Activated naive CD8-positive, alpha-beta T cell treated with anti-CD3 and anti-CD28 coated beads, Interleukin-2, amount 50 U/mL, for 24 hours (primary cell): ENCODE measurements at places on chromosomes 5 and 9.

DNA sequence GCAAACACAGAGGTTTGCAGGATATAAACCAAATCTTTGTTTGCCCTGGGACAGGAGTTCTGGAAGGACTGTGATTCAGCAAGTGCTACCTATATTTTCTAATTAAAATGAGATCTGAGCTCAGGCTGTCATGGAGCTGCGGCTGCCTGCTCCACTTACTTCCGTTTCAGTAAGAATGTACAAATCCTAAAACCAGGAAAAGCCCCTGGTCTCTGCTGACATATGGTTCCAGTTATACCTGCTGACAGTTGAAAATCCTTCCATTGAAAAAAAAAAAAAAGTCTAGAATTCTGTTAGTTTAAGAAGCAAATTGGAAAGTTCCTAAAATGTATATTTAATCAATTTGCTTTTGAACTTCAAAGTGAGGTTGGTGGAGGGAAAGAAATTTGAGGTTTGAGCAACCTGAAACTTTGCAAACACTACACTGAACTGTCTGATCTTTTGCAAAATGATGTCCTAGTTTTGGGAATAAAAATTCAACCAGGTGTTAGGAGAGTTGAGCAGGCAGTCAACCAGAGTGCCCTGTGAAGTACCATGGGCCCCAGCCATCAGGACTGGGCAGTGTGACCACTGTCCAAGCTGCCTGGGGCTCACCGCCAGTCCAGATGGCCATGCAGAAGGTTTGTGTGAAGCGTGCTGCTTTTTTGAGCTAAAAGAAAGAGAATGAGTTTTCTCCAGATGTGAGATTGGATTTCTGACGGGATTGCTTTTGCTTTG lies 50.6 kb downstream of the SHB start:
- DNase-seq, result no peak

DNA sequence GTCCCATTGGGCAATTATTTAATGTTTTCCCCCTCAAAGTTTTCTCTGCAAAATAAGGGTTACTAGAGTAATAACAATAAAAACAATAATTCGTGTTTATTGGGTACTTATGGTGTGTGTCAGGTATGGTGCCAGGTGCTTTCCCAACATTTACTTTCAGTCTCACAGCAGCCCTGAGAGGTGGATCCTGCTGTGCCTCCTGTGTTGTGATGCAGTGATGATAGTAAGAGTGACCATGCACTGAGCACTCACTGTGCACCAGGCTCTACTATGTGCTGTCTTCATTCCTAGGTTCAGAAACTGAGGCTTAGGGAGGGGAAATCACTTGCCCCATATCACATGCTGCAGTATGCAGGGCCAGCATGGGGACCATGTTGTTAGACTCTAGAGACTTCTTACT lies 15.5 kb downstream of the OTULINL start:
- DNase-seq, result no peak

GRCh38 chr9:93122721-93123221 lies 11.3 kb downstream of the NINJ1 start:
- DNase-seq, result no peak

GRCh38 chr5:148224117-148224742 lies 14.1 kb upstream of the MARCOL start:
- no peak for DNase-seq

DNA sequence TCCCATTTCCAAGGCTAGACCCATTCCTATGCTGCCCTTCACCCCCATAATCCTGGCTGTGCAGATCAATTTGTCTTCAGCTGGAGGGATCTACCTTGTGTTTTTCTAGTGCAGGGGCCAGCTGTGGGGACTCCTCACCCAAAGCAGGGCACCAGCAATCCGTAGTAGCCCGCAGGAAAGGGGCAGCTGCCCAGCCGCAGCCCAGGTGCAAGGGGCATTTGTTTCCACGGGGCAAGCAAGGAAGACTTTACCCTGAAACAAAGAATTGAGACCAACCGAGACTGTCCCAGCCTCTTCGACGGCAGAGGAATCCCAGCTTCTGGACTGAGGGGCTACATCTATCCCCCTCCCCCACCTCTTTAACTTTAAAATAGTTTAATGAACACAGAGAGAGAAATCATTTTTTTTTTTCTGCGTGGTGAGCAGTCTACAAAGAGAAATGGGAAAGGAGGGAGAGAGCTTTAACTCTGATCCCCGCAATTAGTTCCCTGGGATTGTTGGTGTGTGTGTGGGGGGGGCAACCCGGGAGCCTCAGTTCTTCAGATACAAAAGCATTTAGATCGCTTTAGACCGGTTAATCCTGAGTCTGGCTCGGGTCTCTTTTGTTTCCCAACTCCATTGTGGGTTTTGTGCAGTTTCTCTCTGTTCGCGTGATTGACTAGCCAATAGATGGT lies 10.6 kb upstream of the LHX2 start:
- DNase-seq, result no peak

DNA sequence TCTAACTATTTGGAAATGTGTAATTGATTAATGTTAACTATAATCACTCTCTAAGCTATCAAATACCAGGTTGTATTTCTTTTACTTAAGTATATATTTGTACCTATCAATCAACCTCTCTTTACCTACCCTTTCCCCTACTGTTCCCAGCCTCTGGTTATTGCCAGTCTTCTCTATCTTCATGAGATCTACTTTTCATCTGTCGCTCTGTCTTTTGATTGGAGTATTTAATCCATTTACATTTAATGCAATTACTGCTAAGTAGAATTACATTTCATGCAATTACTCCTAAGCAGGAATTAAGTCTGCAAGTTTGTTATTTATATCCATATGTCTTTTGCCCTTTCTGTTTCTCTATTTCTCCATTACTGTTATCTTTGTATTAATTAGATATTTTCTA lies 148.1 kb downstream of the MAT2B start:
- no peak for DNase-seq

DNA sequence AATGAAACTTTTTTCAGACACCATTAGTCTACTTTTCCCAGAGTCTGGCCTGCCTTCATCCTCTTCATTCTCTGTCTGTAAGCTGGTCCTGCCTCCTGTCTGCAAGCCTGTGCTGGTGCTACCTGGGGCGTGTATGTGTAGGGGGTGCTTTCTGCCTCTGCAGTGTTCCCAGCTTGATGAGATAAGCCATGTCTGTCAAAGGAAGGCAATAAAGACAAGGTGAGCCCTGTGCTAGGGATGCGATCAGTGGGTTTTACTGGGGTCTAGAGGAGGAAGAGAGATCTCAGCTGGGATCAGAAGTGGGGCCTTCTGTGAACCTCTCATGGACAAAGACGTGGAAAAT lies 78.0 kb upstream of the TGFBR1 start:
- DNase-seq, result no peak

DNA sequence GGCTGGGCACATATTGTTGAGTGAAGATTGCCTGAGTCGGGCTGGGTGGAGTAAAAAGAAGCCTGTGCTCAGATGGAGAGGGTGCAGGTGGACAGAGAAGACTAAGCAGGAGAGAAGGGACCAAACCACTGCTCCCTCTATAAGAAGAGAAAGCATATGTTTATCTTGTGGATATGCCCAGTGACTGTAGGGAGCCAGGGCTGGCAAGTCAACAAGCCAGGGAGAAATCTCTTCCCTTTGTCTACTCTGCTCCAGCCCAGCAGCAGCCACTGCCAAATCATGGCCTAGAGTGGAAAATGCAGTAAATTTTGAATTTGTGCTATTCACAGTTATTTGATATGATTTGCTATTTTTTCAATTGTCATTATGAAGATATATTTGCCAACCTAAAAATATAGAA lies 33.2 kb upstream of the TRIM36 start:
- DNase-seq, result no peak

GRCh38 chr9:3215658-3216057 lies 310.1 kb downstream of the RFX3 start:
- DNase-seq, result no peak

DNA sequence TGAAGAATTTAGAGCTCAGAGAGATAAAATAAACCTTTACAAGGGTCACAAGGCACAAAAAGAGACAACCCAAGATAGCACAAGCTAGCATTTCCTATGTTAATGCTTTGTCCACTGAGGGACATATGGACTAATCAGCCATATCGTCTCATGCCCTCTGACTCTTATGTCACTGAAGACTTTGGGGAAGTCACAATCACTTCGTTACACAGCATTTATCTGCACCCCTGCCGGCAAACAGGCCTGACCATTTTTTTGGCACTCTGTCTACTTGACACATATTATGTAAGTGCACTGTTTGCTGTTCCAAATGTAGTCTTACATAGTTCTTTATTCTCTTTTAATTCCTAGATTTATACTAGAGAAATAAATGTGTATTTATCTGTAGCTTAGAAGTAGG lies 13.9 kb upstream of the BNC2 start:
- no peak for DNase-seq

DNA sequence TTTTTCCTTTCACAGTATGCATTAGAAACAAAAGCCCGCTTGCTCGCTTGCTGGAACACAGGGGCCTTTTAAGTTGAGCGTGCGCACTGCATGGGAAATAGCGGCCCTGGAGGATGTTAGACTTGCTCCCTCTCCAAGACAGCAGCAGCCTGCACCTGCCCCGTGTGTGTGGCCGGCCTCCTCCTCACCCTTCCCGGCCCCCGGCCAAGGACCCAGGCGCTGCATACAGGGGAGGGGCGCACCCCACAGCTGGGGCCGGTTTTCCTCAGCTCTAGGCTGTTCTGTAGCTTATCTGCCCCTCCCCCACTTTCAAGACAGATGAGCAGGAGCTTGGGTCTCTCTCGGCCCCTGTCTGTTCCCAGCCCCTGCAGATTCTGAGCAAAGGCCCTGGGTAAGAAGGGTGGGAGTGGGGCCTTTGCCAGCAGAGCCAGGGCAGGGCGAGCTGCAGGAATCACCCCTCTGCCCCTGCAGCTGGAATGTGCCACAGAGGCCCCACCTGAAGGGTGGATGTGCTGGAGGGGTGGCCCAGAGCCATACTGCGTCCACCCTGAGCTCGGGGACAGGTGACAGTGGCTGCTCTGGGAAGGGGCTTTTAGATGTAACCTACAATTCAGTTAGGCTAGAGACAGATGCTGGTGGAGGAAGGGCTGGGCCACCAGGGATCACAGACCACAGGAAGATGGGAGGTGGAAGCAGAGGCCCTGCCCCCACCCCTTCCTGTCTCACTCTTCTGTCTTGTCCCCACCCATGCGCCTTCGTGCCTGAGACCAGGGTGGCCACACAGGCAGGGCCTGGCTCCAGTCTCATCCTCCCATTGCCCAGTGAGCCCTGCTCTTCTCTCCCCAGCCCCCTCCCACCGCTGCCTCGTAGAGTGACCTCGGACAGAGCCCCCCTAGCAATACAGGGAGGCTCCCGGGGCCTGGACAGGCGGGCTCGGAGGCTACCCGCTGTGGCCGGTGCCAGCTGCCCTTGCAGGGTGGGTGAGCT lies 132.4 kb downstream of the DAB2IP start:
- DNase-seq, result no peak

GRCh38 chr9:135929656-135930445 lies 22.5 kb upstream of the CAMSAP1 start:
- no peak for DNase-seq

- no peak for DNase-seq
Observed at GRCh38 chr5:122996091-122996490, 40.4 kb downstream of the PPIC start.

DNA sequence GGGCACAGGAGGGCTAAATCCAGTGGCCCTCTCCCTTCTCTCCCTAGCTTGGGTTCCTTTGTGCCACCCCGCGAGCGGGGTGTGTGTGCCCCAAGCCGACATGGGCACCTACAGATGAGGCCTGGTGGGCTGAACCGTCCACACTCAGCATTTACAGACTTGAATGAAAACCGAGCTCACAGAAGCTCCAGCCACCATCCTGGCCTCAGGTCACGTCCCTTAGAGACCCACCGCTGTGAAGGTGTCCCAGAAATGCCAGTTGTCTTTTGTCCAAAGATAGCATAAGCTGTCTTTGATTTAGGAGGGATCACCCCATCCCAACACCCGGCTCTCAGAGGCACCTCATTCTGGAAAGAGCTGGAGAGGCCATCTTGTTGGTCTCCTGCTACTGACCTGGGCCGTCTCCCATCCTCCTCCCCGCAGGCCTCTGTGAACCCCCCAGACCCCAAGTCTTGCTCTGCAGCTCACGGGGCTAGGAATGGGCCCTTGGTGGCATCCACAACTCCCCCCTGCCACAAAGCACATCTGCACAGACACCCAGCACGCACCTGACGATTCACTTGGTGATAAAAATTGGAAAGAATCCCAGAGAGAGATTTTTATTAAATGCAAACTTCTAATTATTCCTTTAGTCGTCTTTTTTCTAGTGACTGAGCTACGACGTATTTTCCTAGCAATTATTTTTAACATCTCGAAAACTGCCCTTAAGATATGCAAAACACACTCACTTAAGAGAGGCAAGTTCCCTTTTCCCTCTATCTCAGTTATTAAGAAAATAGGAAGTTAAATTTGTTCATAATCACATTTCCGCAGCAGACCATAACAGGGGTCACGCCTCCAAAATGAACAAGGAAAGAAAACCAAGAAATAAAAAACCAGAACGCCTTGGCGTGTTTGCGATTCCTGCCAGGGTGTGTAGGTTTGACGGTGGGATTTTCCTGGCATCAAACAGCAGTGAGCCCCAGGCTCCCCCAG lies 80.5 kb upstream of the LMX1B start:
- DNase-seq, result no peak

DNA sequence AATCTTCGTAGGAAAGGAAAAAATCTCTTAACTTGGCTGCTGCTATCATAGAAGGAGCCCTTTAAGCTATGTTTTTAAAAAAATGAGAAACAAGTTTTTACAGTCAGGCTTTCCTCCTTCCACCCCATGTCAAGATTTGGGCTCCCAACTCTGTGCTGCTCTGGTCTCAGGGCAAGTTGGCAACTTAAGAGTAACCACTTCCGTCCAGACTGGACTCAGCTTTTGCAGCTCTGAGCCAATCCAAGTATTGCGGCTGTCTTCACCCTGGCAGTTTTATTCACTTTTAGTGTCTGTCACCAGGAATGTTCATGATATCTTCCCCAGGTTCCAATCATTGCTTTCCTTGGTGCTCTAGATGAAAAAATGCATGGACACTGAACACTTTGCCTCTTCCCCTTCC lies 115.9 kb upstream of the GAS1 start:
- no peak for DNase-seq

- no peak for DNase-seq
Observed at GRCh38 chr5:109411627-109412026, 1.9 kb upstream of the PJA2 start.

DNA sequence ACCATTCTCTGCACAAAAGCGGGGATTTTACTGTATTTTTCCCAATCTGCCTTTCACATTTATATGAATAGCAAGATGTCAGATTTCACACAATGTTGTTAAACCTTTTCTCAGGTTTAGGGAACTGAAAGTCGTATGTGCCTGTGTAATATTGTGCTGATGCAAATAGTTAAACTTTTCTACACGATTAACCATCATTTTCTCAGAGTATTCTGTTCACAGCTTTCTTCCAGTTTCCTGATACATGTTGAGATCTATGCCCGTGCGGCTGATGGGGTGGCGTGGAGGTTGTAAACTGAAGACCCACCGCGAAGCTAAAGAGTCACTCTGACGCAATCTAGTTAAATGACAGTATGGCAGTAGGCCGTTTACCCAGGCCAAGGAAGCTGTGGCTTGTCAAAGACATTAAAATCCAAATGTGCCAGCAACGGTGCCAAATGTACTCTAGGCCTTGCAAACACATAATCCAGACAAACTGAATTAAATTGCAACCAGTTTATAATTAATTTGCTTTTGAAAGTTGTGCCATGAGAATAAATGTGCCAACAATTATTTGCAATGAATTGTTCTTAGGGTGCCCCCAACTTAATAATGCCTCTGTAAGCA lies 145.7 kb downstream of the EBF1 start:
- DNase-seq, result no peak
